ENCODE measurements at places on chromosomes 6 and 20.

- no peak for DNase-seq
Measured at GRCh38 chr6:72850469-72850868, 228.6 kb downstream of the KCNQ5 start.

GRCh38 chr6:36362551-36363370 is 24.7 kb downstream of the ETV7 start:
- DNase-seq, result no peak

GRCh38 chr6:131951576-131952230 is 531 bp upstream of the CCN2 start:
- no peak for DNase-seq

DNA sequence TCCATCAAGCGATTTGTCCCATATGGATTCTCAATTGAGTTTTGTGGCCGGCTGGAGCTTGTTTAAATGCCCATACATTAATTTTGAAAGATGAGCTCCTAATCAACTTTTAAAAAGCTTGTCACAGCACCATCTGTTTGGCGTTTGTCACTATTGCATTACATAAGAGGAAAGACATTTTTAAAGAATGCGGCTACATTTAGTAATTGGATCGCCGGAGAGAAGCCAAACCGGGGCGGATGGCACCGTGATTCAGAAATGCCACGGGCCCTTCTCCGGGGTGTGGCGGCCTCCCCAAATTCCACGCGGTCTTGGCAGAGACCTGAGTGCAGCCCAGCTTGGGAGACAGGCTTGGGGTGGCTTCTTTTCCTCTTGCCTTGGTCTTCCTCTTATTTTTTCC is 67.7 kb upstream of the ZNFX1 start:
- DNase-seq, result no peak

- no peak for DNase-seq
Measured at GRCh38 chr6:169341706-169342105, 88.1 kb upstream of the THBS2 start.

DNA sequence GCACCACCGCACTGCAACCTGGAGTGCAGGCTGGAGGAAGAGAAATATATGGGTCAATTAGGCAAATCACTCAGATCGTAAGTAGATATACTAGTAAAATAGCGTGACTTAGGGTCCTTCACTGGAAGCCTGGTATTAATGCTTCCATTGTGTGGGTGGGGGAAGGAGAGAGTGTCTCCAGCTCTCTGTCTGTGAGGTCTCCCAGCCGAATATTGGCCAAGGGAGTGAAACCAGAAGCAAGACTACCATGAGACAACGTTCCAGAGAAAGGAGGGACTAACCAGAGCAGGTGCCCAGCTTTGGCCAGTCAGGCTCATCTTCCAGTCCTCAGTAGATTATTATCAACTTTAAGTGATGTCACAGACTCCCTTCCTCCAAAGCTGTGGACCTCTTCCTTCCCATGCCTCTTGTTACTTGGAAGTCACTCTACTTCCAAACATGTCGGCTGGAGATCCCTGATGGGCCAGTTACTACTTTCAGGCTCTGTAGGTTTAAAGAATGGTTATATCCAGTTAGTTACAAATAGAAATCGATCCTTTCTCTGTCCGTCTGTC is 28.8 kb downstream of the MTHFD1L start:
- DNase-seq, result no peak

GRCh38 chr6:23045280-23045679 is 475.9 kb downstream of the HDGFL1 start:
- no peak for DNase-seq

DNA sequence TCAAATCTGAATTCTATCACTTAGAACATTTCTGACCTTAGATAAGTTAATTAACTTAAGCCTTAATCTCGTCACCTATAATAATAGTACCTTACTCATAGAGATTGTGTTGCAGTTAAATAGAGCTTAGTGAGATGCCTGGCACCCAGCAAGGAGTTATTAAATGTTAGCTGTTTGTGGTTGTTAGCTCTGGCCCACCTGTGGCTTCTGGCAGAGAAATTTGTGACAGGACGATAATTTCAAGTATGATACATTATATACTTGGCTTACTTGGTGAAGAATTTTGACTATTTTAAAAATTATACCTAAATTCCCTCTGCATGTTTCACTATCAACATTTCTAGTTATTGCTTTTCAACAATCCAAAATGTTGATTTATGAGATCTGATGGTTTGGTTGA is 102.9 kb upstream of the CEP162 start:
- no peak for DNase-seq

DNA sequence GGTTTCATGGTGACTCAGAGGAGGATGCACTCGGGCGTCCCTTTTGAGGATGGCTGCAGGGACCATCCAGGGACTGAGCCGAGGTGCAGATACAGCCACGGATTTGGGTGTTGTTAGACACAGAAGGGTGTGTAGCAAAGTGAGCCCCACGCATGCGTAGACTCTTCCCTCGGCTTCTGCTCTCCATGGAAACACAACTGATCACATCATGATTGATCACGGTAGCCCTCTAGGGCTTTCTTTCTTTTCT is 606 bp upstream of the ULBP1 start:
- DNase-seq, result peak; percentile 63

Data from stimulated activated CD4-positive, alpha-beta T cell treated with anti-CD3 and anti-CD28 coated beads, Interleukin-2, amount 100 ng/mL, for 24 hours (primary cell).